ENCODE measurements at places on chromosomes 6 and 20.

DNA sequence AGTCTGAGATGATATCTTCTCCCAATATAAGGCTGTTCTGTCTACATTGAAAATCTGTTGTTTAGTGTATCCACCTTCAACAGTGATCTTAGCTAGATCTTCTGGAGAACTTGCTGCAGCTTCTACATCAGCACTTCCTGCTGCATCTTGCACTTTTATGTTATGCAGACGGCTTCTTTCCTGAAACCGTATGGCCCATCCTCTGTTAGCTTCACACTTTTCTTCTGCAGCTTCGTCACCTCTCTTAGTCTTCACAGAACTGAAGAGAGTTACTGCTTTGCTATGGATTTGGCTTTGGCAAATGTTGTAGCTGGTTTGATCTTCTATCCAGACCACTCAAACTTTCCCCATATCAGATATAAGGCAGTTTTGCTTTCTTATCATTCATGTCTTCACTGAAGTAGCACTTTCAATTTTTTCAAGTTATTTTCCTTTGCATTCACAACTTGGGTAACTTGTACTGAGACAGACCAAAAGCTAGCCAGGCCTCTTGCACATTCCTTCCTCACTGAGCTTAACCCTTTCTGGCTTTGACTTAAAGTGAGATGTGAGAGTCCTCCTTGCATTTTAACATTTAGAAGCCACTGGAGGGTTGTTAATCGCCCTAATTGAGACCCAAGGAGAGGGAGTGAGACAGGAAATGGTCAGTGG, 110.1 kb downstream of the PREP start:
- DNase-seq = no peak

GRCh38 chr6:12958052-12958706, 241.6 kb downstream of the PHACTR1 start:
- DNase-seq = no peak

GRCh38 chr6:65760285-65760684, 53.3 kb upstream of the EYS start:
- DNase-seq = no peak

- no peak for DNase-seq
Measured at GRCh38 chr6:145689529-145689928, 45.8 kb downstream of the EPM2A start.

DNA sequence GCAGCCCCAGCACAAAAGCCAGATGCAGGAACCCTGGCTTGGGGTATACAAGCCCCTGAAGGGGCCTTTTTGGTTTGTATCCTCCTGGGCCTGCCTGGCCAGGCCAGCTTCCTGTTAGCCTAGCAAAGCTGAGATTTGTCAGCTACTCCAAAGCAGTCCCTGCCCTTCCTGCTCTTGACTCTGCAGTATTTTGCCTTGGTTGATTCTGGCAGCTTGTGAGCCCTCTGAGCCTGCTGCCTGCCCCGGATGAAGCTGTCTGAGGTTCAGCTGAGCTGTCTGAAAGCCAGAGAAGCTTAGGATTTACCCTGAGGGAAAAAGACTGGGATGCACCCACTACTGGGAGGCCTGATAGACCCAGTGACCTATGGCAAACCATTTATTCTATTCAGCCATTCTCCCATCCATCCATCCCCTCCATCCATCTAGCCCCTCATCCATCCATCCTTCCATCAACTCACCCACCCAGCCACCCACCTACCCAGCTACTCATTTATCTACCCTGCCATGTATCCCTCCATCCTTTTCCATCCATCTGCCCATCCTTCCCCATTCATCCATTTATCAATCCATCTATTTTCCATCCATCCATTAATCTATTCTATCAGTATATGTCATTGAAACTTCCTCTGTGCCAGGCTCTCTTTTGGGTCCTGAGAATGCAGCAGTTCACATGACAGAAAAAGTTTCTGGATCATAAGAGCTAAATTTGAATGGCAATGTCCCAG, 307.5 kb downstream of the DHX35 start:
- DNase-seq = no peak

- DNase-seq = no peak
Measured at GRCh38 chr6:25987845-25988244, 25.2 kb downstream of the TRIM38 start.

- no peak for DNase-seq
Measured at GRCh38 chr6:158825038-158825950, 6.1 kb upstream of the EZR start.

DNA sequence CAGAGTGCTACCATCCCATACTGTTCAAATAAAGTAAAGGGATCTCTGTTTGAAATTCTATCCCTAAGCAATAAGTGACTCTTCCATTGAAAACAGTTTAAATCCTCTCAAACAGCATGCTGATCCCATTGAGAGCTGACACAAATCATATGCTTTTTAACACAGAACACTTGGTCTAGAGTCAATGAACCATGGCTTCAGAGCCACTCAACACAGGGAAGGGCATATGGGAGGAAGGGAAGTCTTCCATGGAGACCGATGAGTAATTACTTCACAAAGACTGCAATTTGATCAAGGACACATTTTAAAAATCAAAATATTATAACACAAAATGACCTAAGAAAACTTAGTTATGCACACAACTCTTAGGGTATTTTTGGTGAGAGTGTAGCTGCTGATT, 1073.0 kb upstream of the MAP3K7 start:
- DNase-seq = no peak

GRCh38 chr6:41442800-41443501, 103.2 kb upstream of the FOXP4 start:
- DNase-seq = no peak

- DNase-seq = no peak
Measured at GRCh38 chr6:106077881-106078280, 8.3 kb upstream of the PRDM1 start.

- DNase-seq = no peak
Measured at GRCh38 chr6:40788661-40789655, 201.8 kb upstream of the LRFN2 start.

- no peak for DNase-seq
Measured at GRCh38 chr6:25832670-25833069, 818 bp upstream of the SLC17A1 start.

DNA sequence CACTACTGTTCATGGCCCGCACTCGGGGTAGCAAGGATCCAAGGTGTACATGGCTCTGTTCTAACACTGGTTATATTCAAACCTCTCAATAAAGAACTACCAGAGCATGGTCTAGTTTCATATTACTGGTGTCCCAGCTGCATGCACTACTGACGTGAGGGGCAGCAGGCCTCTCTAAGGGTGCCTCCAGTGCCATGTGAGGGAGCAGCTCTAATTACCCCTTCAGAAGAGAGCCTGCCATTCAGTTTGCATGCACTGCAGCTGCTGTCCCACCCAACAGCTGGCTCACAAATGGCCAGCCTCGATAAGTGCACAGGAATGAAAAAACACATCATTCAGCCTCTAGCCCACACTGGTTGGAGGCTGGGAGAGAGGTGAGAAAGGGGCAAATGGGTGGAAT, 85.2 kb downstream of the SMLR1 start:
- no peak for DNase-seq

- DNase-seq = no peak
Measured at GRCh38 chr6:36073587-36073986, 46.0 kb downstream of the MAPK14 start.

- no peak for DNase-seq
Measured at GRCh38 chr20:43554369-43554768, 4.5 kb upstream of the SGK2 start.

DNA sequence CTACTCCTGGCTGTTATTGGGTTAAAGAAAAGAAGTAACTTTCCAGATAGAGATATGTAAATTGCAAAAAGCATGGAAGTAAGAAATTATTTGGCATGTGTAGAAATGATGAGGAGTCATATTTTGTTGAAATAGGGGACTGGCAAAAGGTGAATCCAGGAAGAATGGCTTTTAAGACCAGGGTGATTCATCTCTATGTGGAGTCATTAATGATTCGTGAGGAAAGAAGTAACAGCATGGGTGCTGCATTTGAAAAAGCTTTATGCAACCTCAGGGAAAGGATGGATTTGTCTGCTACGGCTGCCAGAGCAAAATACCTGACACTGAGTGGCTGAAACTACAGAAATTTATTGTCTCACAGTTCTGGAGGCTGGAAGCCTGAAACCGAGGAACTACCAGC, 14.8 kb upstream of the SYNE1 start:
- DNase-seq = no peak

GRCh38 chr6:46918806-46919205, 2.9 kb downstream of the ADGRF5 start:
- DNase-seq = no peak

- peak; percentile 40 for DNase-seq
Measured at GRCh38 chr20:846894-847278, 13.4 kb downstream of the FAM110A start.

DNA sequence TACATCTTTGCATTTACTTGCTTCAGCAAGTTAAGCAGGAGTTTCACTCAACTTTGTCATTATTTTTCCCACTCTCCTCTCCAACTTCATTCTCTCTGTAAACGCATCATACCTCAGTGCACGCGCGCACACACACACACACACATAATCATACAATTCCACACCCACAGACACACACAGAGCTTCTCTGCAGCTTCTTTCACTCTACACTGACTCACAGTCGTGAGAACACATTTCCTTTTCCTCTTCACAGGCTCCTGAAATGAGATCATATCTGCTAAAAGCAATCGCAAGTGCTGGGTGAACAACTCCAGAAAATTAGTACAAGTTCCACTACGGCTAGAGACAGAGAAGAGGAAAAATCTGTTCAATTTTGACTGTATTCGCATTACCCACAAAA, 215.4 kb downstream of the PTPRT start:
- DNase-seq = no peak

DNA sequence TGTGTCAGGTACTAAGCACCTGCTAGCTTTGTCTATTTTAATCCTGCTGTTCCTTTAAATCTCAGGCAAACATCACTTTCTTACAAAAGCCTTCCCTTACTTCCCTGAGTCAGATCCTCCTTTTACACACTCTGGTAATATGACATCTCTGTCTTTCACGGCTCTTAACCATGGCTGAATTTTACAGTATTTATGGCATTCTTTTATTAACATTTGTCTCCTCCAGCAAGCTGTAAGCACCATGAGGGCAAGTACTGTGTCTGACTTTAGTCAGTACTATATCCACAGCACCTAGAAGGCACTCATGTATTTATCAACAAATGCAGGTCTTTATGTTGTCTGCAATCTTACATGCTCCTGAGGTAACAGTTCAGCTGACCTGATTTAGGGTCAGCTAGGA, 33.7 kb upstream of the HBS1L start:
- no peak for DNase-seq

DNA sequence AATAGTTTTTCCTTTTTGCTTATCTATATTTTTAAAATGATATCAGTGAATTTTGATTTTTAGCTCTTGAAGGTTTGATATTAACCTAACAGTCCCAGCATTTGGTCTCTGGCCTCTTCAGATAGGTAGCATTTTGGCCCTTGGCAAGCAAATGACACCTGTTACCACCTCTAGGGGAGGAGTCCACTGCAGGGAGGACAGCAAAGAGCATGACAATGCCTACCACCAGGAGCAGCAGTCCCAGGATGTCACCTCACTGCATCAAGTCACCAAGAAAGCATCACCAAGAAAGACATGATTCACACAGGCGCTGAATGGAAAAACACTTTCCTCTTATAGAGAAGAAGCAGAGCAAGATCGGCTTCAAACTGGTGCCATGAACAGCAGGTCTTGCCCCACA, 224.3 kb downstream of the UBE3D start:
- no peak for DNase-seq

DNA sequence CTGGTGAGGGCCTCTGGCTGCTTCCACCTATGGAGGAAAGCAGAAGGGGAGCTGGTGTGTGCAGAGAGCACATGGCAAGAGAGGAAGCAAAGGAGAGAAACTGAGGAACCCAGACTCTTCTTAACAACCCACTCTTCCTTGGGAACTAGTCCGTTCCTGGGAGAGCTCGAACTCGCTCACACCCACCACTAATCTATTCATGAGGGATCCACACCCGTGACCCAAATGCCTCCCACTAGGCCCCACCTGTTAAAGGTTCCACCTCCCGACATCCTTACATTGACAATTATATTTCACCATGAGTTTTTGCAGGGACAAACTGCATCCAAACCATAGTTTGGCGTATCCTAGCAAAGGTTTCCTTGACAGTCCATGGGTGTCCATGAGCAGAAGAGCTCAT, 123.2 kb downstream of the TBC1D7 start:
- no peak for DNase-seq

GRCh38 chr6:72535124-72535523, 86.7 kb upstream of the KCNQ5 start:
- no peak for DNase-seq

GRCh38 chr20:44402391-44403193, 47.1 kb downstream of the HNF4A start:
- DNase-seq = no peak

DNA sequence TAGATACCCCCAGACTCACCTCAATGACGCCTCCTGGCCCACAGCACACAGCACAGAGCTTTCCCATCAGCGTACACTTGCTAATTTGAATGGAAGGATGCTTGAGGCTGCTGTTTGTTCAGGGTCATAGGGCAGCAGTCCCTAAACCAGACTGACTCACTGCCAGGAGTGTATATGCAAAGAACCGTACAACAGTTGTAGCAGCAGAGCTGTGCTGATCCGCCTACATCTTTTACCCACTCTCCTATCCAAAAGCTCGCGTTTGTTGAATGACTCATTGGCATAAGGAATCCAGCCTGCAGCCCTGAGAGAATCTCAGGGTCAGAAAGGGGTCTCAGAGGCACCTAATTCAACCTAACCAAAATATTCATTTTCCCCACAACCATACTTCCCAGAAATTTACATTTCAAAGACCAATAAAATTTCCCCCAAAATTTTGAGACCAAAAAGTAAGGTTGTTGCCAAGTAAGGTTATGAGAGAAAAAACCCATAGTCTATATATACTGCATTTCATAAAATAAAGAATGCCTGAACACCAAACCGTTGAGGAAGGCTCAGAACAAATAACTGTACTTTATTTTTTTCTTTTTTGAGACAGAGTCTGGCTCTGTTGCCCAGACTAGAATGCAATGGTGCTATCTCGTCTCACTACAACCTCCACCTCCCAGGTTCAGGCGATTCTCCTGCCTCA, 35.3 kb upstream of the CCND3 start:
- DNase-seq = no peak

GRCh38 chr6:137033828-137034227, 10.9 kb downstream of the IL20RA start:
- DNase-seq = peak; percentile 42

DNA sequence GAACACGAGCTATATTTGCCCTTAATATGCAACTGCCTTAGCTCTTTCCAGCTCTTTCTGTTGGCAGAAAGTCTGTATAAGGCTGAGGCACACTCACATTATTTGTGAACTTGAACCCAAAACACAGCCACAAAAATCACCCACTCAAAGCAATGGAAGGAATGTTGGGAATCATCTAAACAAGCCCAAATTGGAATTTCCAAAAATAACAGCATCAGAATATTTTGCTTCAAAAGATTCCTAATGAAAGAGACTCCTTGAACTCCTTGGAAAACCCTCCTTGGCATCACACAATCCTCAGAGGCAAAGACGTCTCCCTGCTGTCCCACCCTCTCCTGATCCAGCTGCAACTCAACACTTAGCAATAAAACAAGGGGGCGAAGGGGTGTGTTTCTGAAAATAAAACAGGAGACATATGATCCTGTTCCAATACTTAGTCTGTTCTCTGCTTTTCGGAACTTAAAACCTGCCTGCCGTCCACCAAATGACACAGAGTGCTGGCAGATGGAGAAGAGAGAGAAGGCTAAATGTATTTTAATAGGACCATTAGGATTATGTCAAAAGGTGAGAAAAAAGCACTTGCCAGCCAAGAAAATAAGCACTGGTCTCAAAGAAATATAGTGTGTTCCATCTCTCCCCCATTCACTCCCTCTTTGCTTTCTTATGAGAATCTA, 320.7 kb upstream of the JARID2 start:
- DNase-seq = no peak

Measured in stimulated activated CD8-positive, alpha-beta memory T cell treated with anti-CD3 and anti-CD28 coated beads, Interleukin-15, amount 100 ng/mL, for 48 hours (primary cell).